Activated CD4-positive, alpha-beta T cell treated with anti-CD3 and anti-CD28 coated beads, Interleukin-2, amount 10 ng/mL, durations not matched to agents 24 days and 14 days (primary cell): ENCODE measurements at places on chromosomes 5 and 9. TPM values are rescaled to one million over a fixed set of nuclear protein-coding genes. Genes with fewer than 3 reads are reported as not detected.

Gene LECT2
- total RNA-seq: not detected in 2 replicates

Gene DMRT3
- total RNA-seq: not detected in 2 replicates

Gene FOXD4L4
- not detected in 2 replicates for total RNA-seq

Gene JADE2
- 72.5 and 81.3 TPM in 2 replicates for total RNA-seq

Gene ZNF483
- 1.8 and 2.2 TPM in 2 replicates for total RNA-seq

Gene SLC45A2
- total RNA-seq: not detected in 2 replicates

Gene C9
- total RNA-seq: not detected in 2 replicates

Gene SPATA31D4
- total RNA-seq: not detected in 2 replicates

Gene GLRA1
- total RNA-seq: not detected in 2 replicates

- H3K27me3 ChIP-seq: peaks cover 11% of the 10 kb centered on the region
- no peak overlapping the region for H3K4me3 ChIP-seq
- no peak overlapping the region for H3K27ac ChIP-seq
- H3K36me3 ChIP-seq: no peaks in the 10 kb centered on the region
- H3K4me1 ChIP-seq: no peaks in the 10 kb centered on the region
These were observed 67.4 kb upstream of the ZNF618 start for GRCh38 chr9:113808391-113809358.

- H3K4me3 ChIP-seq: no peak overlapping the region
- peaks cover 42% of the 10 kb centered on the region for H3K4me1 ChIP-seq
- no peaks in the 10 kb centered on the region for H3K36me3 ChIP-seq
- no peak for DNase-seq
- no peak overlapping the region for H3K27ac ChIP-seq
- no peaks in the 10 kb centered on the region for H3K27me3 ChIP-seq
These were observed 44.2 kb downstream of the DBH start for GRCh38 chr9:133680250-133680975.

DNA sequence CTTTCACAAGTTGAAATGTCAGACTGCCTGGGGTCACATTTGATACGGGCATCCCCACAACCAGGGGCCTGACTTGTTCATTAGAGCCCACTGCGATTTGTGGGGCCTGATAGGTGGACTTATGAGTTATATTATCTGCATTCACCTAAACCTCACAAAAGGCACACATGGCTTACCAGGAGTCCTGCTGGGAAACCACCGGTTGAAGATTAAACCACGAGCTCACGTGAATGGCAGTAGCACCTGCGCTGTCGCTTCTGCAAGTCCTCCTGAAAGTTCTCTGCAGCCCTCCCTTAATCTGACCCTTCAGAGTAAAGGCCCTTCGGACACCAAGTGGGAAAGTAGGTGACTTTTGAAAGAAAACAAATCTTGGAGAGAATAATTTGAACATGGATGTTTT lies 68.9 kb downstream of the PPIC start:
- no peak overlapping the region for H3K4me3 ChIP-seq
- no peaks in the 10 kb centered on the region for H3K27me3 ChIP-seq

- H3K36me3 ChIP-seq: peaks cover 75% of the 10 kb centered on the region
- no peaks in the 10 kb centered on the region for H3K27me3 ChIP-seq
These were observed 15.5 kb downstream of the AKNA start for GRCh38 chr9:114371973-114372917.

DNA sequence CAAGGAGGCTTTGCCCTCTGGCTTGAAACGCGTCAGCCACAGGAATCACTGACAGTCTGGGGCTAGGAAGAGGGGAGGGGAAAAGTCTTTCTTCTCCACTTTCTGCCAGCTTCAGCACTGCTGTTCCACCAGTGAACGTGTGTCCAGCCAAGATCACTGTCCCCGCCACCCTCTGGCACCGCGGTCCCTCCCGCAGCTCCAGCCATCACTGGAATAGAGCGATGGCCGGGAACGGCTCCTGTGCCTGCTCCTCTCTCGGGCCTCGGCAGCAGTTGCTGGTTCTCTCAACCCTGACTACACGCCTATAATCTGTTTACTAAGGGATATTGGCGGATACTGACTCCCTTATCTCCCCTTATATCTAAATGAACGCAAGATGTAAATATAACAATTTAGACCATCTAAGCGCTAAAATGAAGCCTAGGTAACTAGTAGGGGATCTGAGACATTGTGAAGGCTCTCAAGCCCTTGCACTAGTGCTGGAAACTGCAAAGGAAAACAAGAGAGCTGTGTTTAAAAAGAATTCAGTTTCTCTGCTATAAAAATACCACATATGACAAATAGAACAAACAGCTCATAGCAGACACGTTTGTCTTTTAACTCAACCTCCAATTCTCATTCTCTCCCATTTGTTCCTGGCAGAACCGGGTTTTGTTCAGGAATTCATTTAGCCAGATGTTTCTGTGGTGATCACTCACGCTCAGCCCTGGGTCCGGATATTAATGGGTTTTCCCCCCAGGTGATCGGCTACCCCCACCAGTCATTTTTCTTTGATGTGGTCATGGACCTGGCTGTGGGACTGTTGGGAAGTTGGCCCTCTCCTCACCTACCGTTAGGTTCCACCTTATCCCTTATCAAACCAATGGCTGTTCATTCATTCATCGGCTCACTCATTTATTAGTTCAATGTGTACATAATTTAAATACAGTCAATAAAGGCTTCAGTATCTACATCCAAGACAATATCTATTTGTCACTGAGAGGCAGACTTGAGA lies 149.8 kb downstream of the MED10 start:
- H3K27me3 ChIP-seq: peaks cover 7% of the 10 kb centered on the region
- H3K36me3 ChIP-seq: no peaks in the 10 kb centered on the region
- no peak overlapping the region for H3K4me3 ChIP-seq
- H3K27ac ChIP-seq: no peak overlapping the region

GRCh38 chr5:97915106-97915505 lies 732.1 kb upstream of the RIOK2 start:
- DNase-seq: no peak
- H3K27ac ChIP-seq: no peak overlapping the region
- H3K27me3 ChIP-seq: no peaks in the 10 kb centered on the region
- H3K36me3 ChIP-seq: no peaks in the 10 kb centered on the region
- no peak overlapping the region for H3K4me3 ChIP-seq

DNA sequence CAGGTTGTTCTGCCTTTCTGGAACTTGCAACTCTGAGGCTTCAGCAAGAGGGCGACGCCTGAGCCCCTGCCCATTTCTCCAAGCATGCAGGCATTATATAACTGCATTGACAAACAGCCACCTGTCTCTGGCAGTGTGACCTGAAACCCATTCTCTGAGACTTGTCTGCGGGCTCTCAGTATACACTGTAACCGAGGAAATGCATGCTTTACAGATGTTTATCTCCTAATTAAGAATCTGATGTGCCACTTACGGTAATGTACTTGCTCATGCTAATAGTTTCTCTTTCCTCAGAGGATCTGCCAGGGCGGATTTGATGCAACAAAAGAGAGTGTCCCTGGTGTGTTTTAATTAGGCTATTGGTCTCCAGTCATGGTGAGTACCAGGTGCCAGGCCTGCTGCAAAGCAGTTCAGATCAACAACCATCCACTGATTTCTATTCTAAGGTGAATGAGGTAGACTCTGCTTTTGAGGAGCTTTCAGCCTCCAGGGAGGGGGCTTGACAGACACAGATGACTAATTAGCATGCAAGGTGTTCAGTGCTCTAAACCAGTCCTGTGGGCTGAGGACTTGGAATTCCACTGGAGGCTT lies 593.7 kb upstream of the KLF4 start:
- no peaks in the 10 kb centered on the region for H3K27me3 ChIP-seq
- no peak for DNase-seq
- no peak overlapping the region for H3K4me3 ChIP-seq
- H3K36me3 ChIP-seq: no peaks in the 10 kb centered on the region
- H3K27ac ChIP-seq: no peak overlapping the region

DNA sequence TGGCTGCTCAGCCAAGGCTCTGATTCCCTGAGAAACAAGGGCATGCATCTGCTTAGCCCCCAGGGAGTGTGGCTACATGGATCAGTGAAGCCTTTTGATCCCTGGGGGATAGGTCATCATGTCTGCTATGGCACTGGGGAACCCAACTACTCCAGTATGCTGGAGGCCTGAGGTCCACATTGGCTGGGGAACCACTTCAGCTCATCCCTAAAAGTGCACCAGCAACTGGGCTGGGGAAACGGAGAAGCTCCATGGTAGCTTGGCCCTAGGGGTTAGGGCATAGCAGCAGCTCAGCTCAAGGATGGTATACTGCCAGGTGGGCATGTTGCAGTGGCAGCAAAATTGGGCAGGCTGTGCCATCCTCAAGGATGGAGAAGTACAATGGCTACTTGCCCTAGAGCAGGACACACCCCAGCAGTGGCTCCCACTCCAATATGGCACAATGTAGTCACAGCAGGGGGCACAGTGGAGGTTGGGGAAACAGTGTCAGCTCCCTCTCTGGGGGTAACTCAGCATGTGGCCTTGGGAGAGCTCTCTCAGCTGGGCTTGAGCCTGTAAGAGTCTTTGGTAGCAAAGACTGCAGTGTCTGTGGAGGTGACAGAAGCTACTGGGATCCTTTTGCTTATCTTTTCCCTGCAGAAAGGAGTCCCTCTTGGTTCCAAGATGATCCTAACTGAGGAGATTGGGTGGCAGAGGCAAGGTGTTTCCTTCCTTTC lies 111.5 kb upstream of the FSTL4 start:
- H3K27ac ChIP-seq: no peak overlapping the region
- no peak for DNase-seq
- peaks cover 16% of the 10 kb centered on the region for H3K27me3 ChIP-seq

DNA sequence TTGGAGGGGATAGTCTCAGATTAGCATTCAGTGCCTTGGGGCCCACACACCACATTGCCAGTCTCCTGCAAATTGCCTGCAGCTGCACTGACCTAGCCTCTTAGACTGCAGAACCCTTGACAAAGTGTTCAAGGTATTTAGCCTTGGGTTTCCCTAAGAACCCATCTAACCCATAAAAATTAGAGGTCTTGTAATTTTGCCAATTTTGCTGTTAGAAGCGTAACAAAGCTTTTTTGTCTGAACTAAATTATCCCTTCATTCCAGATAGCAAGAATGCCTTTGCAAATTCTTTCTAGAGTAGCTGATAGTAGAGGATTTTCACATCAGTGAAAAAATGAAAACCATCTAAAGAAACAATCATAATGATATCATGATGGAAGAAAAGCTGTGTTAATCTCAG lies 74.0 kb upstream of the CCNG1 start:
- no peak overlapping the region for H3K27ac ChIP-seq
- H3K4me1 ChIP-seq: no peaks in the 10 kb centered on the region
- no peak for DNase-seq
- no peak overlapping the region for H3K4me3 ChIP-seq

- H3K27ac ChIP-seq: peak overlapping the region; percentile 34
- no peaks in the 10 kb centered on the region for H3K36me3 ChIP-seq
- DNase-seq: no peak
These were observed 45.9 kb upstream of the PJA2 start for GRCh38 chr5:109455598-109456096.

DNA sequence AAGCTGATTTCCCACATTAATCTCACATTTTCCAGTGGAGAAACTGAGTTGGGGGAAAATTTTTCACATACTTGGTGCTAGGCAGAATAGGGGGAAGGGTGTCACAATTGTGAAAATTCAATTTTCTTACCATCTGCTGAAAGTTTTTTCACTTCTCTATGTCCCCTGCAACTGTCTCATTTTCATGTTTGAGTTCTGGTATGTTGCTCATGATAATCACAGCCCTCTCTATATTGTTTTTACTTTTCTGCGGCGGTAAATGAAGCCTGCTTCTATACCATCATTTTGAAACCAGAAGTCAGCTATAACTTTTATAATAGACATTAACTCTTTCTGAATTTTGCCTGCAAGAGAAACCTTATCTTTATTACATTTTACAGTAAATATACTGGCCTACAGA lies 1664.5 kb downstream of the EFNA5 start:
- no peaks in the 10 kb centered on the region for H3K27me3 ChIP-seq
- no peak overlapping the region for H3K4me3 ChIP-seq
- H3K36me3 ChIP-seq: no peaks in the 10 kb centered on the region
- no peak overlapping the region for H3K27ac ChIP-seq

DNA sequence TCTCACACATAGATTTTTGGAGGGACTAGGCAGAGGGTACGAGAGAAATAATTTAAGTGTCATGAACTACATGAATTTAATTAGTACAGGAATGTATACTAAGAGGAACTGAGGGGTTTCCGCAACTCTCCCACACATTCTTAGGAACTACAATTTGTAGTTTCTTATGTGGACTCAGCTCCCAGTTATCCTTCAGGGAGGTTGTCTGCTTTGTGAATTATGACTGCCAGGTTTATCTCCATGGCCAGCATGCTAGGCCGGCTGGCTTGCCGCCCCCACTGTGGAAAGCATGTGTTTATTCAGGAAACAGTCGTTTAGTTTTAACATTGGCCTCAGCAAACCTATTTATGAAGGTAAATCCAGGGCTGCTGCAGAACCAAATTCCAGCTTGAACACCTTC lies 415.0 kb downstream of the KCTD16 start:
- H3K4me3 ChIP-seq: no peak overlapping the region
- H3K27ac ChIP-seq: no peak overlapping the region
- H3K27me3 ChIP-seq: no peaks in the 10 kb centered on the region

GRCh38 chr9:129640086-129640870 lies 1.7 kb downstream of the ASB6 start:
- no peak overlapping the region for H3K27ac ChIP-seq
- no peak for DNase-seq
- peak overlapping the region; percentile 90 for H3K4me3 ChIP-seq
- H3K4me1 ChIP-seq: peaks cover 16% of the 10 kb centered on the region
- H3K36me3 ChIP-seq: peaks cover 20% of the 10 kb centered on the region
- no peaks in the 10 kb centered on the region for H3K27me3 ChIP-seq

DNA sequence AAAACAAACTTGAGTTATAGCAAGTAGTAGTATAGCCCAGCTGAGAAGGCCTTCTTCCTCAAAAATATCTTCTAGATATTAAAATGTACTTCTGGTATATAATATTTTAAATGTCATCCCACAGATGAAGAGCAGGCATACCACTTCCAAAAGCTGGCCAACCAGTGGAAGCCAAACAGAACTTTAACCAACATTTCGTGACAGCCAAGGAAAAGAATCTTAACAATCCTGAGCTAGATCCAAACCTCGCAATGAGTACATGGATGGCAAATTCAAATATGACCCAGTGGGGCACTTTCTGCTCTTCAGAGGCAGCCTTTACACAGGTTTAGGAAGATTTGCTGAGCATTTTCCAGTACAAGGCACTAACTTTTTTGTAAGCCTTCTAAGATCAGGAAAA lies 91.8 kb upstream of the ACO1 start:
- no peaks in the 10 kb centered on the region for H3K4me1 ChIP-seq
- no peak for DNase-seq
- no peak overlapping the region for H3K27ac ChIP-seq
- no peak overlapping the region for H3K4me3 ChIP-seq
- no peaks in the 10 kb centered on the region for H3K36me3 ChIP-seq
- H3K27me3 ChIP-seq: peaks cover 1% of the 10 kb centered on the region

- no peak for DNase-seq
- no peaks in the 10 kb centered on the region for H3K4me1 ChIP-seq
- no peaks in the 10 kb centered on the region for H3K36me3 ChIP-seq
- no peak overlapping the region for H3K27ac ChIP-seq
- H3K27me3 ChIP-seq: peaks cover 8% of the 10 kb centered on the region
These were observed 64.7 kb downstream of the BARX1 start for GRCh38 chr9:93890436-93890935.

GRCh38 chr5:120134944-120135343 lies 329.2 kb upstream of the PRR16 start:
- no peak for DNase-seq
- H3K4me1 ChIP-seq: no peaks in the 10 kb centered on the region
- H3K4me3 ChIP-seq: no peak overlapping the region
- no peak overlapping the region for H3K27ac ChIP-seq
- no peaks in the 10 kb centered on the region for H3K27me3 ChIP-seq

- no peaks in the 10 kb centered on the region for H3K36me3 ChIP-seq
- H3K4me3 ChIP-seq: no peak overlapping the region
These were observed 827.4 kb upstream of the GRAMD2B start for GRCh38 chr5:125595845-125596244.
